ENCODE measurements at places on chromosomes 7 and 10. TPM values are rescaled to one million over a fixed set of nuclear protein-coding genes. Genes with fewer than 3 reads are reported as not detected.

The KIF20B gene
- 87.5 TPM for total RNA-seq

DNA sequence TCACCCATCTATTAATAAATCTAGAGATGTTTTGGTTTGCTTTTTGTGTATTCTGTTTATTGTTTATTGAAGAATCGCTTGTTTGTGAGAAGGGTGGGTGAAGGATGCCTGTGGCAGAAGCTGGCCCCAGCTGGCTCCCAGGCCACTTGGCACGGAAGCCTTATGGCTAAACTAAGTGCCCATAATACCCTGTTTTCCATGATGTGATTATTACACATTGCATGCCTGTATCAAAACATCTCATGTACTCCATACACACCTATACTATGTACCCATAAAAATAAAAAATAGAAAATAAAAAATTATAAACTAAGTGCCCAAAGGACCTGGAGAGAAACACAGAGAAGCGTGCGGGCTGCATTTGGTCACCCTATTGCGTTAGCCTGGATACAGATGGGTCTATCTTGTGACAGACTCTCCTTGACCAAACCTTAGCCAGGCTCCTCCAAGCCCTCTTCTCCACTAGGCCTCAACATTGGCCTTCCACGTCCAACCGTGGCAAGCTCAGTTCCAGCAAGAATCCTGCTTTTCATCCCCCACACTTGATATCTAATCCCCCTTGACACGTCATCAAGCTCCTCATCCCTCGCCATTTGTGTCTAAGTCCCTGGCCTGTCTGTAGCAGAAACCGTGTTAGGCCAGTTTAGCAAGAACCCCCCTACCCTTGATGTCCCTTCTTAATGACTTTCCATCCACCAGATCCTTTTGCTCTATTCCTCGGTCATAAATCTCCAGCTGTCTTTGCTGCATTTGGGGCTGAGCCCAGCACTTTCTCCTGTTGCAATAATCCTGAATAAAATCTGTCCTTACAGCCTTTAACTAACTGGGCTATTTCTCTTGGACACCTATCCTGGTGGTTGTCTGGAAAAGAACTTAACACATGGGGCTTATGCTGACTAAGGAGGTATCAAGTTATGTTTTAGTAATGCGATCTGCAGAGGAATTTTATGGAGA lies 245.2 kb downstream of the TNS3 start:
- no peak for DNase-seq

The KCP gene
- total RNA-seq, result 0.20 TPM

DNA sequence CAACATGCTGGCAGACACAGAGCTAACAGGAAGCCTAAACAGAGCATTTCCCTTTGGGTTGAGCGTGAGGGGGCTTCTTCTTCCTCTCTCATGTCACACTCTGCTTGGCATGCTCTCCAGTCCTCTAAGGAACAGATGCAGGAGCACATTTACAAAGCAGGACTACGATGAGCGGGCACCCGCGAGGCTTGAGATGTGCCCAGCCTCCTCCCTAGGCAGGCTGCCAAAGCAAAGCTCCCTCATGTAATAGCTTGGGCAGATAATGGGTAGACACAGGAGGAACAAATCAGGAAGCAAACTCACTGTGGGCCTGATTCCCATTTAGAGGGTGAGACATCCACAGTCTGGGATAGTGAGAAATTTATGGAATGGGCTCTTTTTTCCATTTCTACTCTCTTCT lies 519.1 kb downstream of the NRG3 start:
- DNase-seq, result no peak

DNA sequence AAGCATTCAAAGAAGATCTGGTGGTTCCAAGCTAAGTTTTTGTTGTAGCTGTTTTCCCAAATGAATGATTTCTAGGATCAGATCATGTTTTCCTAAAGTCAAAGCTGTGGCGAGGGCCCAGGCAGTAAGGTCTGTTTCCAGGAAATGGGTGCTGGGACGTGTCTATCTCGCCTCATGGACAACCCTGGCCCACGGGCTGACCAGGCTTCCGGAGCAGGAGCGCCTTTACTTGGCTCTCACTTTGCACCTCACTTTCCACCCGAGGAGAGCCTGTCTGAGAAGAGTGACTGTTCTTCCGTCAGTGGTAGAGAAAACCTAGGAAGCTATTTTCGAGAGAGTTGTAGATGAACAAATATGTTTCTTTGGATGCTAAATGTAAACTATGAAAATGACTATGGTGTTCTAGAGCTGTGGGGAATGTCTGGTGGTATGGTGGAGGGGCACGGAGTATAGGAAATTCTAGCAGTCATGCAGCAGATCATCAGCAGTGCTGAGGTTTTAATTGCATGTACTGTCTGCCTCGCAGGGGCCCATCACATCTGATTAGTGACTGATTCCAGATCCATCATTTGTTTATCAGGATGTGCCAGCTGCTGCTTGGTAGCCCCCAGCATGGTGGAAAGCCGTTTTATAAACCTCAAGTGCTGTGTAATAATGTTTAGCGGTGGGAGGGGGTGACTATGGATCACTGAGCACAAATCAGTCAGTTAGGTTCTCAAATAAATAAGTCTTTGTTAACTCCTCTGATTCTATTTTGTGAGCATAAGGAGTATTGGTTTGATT lies 66.6 kb downstream of the VWC2 start:
- DNase-seq, result no peak

The MRLN gene
- not detected for total RNA-seq

GRCh38 chr10:120451968-120452367 lies 5.1 kb upstream of the PLPP4 start:
- no peak for DNase-seq

GRCh38 chr7:113128031-113128430 lies 9.7 kb upstream of the SMIM30 start:
- no peak for DNase-seq

All from activated CD8-positive, alpha-beta memory T cell treated with anti-CD3 and anti-CD28 coated beads, Interleukin-2, amount 10 ng/mL, durations not matched to agents 7 days and 5 days (primary cell).